Stimulated activated CD8-positive, alpha-beta memory T cell treated with anti-CD3 and anti-CD28 coated beads, Interleukin-2, amount 100 ng/mL, for 1 hour (primary cell): ENCODE measurements at places on chromosomes 1 and 21.

GRCh38 chr1:8870616-8871538 is 7.6 kb downstream of the ENO1 start:
- no peak for DNase-seq

DNA sequence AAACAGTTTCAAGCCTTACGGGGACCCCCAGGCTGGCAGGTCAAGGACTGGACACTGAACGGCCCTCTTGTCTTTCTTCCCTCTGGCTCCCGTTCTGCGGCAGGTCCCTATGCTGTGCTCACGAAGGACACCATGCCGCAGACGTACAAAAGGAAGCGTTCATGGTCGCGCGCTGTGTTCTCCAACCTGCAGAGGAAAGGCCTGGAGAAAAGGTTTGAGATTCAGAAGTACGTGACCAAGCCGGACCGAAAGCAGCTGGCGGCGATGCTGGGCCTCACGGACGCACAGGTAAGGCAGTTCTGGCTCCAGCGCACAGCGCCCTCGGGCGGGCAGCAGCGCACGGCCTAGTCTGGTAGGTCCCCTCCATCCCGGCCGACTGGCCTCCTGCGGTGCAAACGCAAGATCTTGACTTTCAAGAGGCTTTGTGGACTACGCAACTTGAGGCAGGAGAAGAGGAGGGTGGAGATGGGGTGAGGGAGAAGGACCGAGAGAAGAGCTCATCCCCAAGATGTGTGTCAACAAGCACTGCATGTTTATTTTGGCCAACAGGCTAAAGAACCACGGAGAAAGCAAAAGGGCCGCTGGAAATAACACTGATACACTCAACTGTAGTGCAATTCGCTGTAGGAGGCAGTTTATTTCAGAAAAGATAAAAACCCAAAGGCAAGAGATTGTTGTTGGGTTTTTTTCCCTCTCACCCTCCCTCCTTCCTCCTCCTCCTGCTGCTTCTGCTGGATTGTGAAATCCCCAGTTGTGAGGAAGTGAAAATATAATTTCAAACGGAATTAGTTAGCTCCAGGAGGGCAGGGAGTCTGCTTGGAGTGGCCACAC is 3.0 kb downstream of the HLX start:
- DNase-seq: no peak

- DNase-seq: no peak
Observed at GRCh38 chr1:31376375-31377134, 3.7 kb upstream of the FABP3 start.

- no peak for DNase-seq
Observed at GRCh38 chr1:200542162-200542561, 78.4 kb downstream of the KIF14 start.

- DNase-seq: no peak
Observed at GRCh38 chr1:39134768-39135333, 69.6 kb upstream of the MACF1 start.

- no peak for DNase-seq
Observed at GRCh38 chr1:179707406-179707805, 35.7 kb upstream of the FAM163A start.
